ENCODE measurements at places on chromosomes 13 and 19.

DNA sequence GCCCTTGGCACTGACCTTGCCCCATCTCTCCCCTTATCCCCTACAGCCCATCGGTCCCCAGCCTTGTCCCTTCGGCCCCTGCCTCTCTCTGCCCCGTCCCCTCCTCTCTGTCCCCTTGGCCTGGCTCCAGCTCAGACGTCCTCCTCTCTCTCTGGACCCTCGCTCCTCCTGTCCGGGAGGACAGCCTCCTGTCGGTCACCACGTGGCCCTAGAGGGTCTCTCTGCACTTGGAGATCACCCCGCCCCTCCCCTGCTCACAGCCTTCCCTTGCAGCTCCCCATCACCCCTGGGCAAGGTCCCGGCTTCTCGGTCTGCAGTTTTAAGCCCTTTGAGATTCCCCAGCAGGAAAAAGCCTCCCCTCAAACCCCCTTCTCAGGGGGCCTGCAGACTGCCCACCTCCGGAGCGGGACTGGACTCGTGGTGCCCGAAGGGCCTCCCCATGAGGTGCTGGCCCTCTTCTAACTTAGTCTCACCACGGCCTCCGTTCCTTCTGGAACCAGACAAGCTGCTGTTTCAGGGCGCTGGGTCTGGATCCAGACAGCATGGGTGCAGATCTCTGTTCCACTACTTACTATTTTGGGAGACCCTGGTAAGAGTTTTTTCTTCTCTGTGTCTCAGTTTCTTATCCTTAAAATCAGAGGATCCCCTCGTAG lies 3.3 kb upstream of the KLK15 start:
- no peak for DNase-seq

GRCh38 chr13:60494296-60494695 lies 97.3 kb downstream of the TDRD3 start:
- no peak for DNase-seq

DNA sequence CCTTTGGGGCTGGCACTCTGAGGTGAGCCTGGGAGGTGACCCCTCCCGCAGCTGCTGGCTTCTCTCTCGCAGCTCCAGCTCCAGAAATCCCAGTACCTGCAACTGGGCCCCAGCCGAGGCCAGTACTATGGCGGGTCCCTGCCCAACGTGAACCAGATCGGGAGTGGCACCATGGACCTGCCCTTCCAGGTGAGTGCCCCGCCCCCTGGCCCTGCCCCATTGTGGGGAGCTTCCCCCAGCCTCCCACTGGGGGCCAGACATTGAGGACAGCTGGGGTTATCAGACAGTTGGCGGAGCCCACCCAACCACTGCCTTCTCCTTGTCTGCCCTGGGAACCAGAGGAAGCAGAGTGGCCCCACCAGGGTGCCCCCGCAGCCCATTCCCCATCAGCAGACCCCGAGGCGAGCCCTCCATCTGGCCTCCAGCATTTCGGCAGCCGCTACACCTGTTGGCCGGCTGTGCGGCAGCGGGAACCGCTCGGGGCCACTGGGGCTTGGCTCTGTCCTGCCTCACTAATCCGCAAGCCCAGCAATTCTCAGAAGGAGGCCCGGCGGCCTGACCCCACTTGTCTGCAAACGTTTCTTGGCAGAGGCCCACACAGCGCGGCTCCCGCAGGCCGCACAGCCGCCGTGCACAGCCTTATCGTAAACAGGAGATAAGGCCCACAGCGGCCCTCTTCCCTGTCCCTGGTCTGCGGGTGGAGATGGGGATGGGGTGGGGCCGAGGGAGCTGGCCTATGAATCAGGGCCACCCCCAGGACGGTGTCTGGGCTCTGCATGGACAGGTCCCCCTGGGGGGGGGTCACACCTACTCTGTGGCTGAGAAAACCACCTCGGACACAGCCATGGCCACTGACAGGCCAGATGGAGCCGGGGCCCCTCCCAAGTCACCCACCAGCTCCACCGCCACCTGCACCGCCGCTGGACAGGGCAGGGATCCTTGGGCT lies 48.0 kb downstream of the COMP start:
- no peak for DNase-seq

DNA sequence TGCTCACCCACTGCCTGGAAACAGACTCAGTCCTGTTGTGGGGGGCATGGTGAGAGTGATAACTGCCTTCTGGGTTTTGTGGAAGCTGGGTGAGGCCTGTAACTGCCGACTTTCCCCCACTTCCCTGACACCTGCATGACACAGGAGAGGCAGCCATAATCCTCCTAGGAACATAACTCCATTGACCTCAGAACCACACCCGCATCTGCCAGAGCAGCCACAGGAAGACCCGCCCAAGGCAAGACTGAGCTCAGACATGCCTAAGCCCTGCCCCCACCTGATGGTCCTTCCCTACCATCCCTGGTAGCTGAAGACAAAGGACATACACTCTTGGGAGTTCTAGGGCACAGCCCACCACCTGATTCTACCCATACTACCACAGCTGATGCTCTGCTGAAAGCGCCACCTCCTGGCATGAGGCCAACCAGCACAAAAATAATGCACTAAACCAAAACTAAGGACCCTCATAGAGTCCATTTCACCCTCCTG lies 326.7 kb downstream of the RBM26 start:
- no peak for DNase-seq

DNA sequence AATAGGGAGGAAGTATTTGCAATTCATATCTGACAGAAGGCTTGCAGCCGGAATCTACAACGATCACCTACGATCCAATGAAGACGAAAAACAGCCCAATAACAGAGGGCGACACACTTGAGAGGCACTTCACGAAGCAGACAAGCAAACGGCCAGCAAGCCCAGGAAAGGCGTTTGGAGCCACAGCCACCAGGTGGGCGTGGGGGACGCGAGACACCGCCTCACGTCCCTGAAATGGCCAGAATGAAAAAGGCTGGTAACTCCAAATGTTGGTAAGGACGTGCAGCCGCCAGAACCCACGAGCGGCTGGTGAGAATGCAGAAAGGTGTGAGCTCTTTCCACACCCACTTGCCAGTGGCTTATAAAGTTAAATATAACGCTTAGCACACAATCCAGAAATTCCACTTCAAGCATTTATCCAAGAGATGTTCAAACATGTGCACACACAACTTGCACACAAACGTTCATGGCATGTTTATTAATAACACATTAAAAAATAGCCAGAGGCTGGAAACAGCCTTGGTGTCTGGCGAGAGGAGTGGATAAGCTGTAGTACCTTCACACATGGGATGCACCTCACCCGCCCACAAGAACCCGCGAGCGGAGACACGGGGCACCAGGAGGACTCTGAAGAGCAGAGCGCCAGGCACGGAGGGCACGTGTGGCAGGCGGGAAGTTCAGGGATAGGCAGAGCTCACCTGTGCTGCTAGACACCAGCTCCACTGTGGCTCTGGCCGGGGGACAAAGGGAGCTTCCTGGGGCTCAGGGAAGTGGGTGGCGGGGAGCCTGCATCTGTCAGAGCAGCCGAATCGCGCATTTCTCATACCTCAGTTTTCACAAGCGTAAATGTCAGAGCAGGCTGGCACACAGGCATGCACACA lies 89.3 kb downstream of the SPACA7 start:
- no peak for DNase-seq

DNA sequence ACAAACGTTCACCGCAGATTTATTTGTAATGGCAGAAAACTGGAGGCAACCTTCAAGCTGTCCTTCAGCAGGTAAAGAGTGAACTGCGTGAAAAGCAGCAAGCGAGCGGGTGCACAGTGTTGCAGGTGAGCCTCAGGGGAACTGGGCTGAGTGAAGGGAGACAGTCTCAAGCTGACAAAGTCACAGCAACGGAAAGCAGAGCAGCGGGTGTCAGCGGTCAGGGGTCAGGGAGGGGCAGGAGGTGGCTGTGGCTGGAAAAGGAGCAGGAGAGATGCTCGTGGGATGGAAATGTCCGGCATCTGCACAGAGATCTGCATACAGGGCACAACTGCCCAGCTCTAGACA lies 8.5 kb upstream of the RASA3 start:
- no peak for DNase-seq

GRCh38 chr13:21137696-21138095 lies 38.7 kb downstream of the SKA3 start:
- DNase-seq = no peak

DNA sequence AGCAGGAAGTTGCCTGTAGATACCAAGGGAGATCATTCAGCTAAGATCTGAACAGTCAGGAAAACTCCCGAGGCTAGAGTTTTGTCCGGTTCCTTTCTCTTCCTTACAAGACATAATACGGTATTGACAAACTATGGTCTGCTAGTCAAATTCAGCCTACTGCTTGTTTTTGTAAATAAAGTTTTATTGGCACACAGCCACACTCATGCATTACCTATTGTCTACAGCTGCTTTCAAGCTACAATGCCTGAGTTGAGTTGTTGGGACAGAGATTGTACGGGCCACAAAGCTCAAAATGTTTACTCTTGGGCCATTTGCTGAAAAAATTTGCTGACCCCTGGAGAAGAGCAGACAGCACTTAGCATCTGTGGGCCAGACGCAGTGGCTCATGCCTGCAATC lies 2.5 kb downstream of the SLC1A6 start:
- no peak for DNase-seq

DNA sequence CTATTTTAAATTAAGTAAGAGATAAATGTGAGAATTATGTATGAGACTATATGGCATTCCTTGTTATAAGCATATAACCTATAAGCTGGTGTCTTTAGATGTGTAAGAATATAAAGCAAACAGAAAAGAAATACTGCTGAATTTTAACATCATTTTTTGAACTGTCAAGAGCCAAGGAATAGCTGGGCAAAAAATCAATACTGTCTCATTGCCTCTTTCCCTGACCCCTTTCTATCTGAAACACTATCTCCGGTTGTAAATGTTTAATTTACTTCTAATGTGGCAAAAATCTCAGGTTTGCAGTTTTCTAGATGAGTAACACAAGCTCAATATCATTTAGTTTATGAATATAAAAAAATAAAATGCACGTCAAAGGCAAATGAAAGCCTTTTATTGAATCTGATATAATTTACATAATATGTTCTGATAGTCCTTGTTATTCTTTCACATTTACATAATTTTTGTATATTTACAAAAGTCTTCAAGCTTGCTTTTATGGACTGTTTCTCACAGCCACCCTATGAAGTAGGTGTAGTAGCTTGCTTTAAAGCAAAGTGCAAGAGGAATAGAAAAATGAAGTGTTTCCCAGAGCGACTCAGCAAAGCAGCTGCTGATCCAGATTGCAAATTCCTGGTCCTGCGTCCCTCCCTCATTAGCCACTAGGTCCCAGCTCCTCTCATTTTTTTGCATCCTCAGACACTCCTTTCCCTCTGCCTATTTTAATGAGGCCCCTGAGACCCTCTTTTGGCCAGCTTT lies 188.2 kb upstream of the RFC3 start:
- DNase-seq = no peak

Measured in iPS DF 19.7 (cell line).